ENCODE measurements at places on chromosomes 4 and X. TPM values are rescaled to one million over a fixed set of nuclear protein-coding genes. Genes with fewer than 3 reads are reported as not detected.

DNA sequence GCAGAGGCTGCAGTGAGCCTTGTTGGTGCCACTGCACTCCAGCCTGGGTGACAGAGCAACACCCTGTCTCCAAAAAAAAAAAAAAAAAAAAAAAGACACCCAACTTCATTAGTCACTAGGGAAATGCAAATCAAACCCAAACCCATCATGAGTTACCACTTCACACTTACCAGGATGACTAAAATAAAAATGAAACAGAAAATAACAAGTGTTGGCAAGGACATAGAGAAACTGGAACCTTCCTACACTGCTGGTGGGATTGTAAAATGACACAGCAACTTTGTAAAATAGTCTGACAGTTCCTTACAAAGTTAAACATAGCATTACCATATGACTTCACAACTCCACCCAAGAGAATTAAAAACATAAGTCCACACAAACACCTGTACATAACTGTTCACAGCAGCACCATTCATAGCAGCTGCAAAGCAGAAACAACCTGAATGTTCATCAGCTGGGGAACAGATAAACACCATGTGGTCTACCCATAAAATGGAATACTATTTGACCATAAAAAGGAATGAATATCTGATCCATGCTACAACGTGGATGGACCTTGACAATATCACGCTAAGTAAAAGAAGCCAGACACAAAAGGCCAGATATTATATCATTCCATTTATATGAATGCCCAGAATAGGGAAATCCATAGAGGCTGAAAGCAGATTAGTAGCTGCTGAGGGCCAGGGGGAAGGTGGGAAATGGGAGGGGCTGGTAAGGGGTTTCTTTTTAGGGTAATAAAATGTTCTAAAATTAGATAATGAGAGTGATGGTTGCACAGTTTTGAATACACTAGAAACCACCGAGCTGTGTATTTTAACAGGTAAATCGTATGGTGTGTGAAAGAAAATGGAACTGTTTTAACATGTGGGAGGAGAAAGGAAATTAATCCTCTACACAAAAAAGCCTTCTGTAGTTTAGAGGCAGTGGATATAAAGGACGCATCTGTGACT, 18.3 kb downstream of the CD99L2 start:
- DNase-seq = no peak

DNA sequence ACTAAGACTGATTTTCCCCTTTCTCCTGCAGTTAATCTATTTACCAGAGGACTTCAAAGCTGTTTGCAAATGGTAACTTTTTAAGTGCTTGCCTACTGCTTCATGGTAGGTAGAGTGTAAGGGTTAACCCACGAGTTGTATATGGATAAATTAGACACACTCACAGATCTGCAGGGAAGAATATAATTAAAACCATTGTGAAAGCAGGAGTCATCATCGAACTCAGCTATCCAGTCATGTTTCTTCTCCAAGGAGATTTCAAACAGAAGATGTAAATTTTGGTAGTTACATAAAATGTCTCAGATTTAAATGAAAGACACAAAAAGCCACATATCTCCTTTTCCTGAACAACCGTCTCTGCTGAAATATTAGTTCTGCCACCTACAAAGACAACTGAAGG, 549 bp upstream of the XG start:
- no peak for DNase-seq

TMEM150C gene
- not detected for total RNA-seq

GRCh38 chr4:137378821-137379220, 153.5 kb downstream of the PCDH18 start:
- DNase-seq = no peak

DNA sequence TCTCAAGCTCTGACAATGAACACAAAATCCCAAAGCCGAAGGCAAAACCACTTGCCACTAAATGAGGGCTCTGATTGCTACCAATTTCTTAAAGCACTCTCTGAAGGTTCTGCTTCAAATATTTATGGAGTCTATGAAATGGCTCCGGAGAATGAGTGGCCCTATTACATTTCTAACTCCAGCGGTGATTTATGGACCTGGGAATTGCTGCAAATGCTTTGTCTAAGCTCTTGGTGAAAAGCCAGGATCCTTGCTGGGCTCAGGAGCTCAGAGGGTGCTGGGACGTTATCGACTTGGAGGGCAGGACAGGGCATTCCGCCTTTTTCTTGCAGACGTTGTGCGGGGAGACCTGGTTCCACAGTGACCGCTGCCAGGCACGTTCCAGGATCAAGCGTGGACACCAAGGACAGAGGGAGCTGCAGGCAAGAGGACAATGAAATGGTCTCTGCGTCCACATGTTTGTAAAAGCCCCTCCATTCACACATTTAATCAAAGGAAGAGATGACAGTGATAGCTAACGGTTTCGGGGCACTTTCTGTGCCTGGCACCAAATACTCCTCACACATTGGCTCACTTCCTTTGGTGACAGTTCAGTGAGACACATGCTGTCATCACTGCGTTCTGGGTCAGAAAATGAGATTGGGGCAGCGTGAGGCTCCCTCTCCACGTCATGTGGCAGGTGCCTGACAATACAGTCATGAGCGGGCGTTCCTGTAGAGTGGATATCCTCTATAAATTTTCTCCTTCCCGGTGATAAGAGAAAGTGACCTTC, 58.8 kb downstream of the C4orf50 start:
- DNase-seq = no peak

ADH1A gene
- not detected for total RNA-seq

GRCh38 chr4:23730998-23731397, 158.8 kb downstream of the PPARGC1A start:
- no peak for DNase-seq

C4orf54 gene
- not detected for total RNA-seq

MTHFD2L gene
- 13.3 TPM for total RNA-seq
